ENCODE measurements at places on chromosomes 2 and 18.

GRCh38 chr2:99698896-99699295, 209.1 kb upstream of the REV1 start:
- no peak for DNase-seq

GRCh38 chr18:966759-967576, 62.3 kb downstream of the ADCYAP1 start:
- no peak for DNase-seq

DNA sequence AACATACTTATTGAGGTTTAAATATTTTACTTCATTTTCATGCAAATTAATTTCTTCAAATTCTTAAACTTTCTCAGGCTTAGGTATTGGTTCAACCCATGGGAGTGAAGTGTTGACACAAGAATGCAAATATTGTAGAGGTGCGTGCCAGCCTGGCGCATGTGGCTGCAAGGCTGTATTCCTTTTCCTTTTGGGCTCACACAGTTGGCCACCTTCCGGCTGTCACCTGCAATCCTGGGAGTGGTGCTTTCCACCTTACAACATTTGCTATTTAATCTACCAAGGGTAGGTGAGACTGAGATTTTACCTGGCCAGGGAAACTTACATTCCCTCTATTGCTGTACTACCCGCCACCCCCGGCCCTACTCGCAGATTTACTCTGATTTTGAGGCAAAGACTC, 141.1 kb downstream of the DCC start:
- no peak for DNase-seq

GRCh38 chr2:233353769-233354499, at the start of gene DGKD:
Gene DGKD (plus strand): TSS chr2:233354494. CDS start chr2:233354519, 25 bp downstream.
- DNase-seq = peak; percentile 80

DNA sequence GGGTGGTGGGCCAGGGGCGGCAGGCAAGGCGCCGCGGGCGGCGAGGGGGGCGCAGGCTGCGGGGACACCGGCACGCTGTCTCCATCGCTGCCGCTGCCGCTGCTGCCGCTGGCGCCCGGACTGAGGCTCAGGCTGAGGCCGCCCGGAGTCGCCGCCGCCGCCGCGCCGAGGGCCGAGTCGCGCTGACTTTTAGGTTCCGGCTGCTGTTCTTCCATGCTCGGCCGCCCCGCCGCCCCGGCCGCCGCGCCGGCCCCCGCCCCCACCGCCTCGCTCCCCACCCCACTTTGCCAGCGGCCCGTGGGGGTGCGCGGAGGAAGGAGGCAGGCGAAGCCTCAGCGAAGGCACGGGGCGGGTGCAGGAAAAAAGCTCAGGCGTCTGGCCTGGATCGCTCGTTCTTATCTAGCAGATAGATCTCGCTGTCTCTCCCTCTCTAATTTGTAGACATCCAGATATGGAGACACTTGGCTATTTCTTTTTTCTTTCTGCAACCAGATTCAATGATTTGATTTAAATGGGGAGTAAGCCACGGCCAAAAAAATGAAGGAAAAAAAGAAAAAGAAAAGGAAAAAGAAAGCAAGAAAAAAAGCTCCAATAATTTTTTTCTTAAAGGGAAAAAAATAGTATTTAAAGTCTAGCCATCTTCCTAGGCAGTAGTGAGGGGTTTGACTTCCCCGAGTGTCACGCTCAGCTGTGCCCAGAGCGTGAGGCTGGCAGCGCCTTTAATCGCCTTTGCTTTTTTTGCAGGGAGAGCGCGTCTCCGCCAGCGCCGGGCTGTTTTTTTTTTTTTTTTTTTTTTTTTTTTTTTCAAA, at the start of gene EN1:
Gene EN1 (minus strand): TSS at position 696 of the 809 bp plus-strand sequence. CDS start 481 bp downstream, at position 215.
- DNase-seq = no peak

GRCh38 chr18:30639361-30639760, 403.2 kb downstream of the DSC3 start:
- no peak for DNase-seq

- DNase-seq = no peak
Observed at GRCh38 chr2:189350540-189351209, 90.6 kb upstream of the WDR75 start.

DNA sequence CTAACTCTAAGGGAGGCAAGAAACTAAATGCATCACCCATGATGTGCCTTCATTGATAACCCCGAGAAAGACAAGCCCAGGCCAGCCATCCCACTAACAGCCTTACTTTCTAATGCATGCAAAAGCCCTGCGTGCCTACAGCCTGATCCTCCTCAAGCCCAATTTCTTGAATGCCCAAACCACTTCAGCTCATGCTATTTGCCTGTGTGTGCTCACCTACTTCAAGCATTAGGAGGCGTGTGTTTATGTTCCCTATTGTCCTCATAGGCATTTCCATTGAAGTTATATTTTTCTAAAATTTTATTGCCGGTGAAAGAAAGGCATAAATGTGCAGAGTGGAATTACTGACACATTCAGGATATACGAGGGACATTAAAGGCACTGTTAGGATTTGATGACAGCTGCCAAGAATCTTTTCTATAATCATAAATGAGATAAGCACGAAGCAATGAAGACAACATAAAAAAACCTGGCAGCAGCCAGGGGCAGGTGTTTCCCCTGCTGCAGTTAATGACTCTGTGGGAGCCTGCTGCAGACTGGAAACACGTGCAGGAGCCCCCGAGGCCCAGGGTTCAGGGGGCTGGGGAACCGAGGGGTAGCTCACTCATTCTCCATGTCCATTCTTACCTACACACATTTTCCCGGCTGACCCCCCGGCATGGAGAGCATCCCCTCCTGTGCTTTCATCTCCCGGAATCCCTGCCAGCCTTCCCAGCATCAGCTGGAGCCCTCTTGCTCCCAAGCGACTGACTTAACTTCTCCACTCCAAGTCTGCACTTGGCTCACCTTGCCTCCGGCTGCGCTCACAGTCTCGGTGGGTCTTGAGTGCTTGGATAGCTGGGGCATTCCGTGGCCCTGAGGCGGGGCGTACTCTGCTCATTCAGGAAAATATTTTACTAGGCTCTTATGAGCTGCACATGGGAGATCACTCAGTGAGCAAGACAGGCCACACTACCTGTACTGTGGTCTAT, 292.3 kb upstream of the SIX2 start:
- DNase-seq = no peak

DNA sequence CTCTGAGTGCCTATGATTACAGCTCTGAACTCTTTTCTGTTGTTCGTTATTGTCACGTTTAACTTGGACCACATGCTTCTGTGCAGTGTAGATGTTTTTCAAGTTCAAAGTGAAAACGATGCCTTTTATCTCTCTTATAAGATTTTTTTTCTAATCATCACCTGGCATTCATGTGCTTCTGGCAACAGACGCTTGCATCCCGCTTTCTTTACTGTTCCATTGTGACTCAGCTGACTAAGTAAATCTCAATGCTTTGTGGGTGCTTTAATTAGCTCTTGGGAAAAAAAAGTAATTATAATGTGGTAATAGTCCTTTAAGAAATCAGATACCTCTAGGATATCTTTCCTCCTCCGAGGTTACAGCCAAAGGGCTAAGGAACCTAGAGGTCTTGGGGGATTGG, 31.2 kb upstream of the RMP24 start:
- no peak for DNase-seq

- DNase-seq = no peak
Observed at GRCh38 chr2:10365412-10365811, 62.7 kb downstream of the HPCAL1 start.

GRCh38 chr2:192978395-192978794, 783.7 kb upstream of the TMEFF2 start:
- DNase-seq = no peak

DNA sequence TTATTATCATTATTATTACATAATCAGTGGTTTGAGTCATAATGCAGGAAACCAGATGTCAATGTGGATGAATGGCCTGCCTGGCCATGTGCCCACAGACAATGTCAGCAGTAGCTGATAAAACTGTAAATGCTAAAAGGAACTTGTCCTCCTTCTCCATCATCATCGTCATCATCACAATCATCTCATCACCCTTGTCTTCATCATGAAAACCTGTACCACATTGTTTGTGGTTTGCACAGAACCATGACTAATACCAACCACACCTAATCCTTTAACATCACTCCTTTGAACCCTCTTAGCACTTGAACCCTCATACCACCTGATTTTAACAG, 96.0 kb downstream of the HNMT start:
- DNase-seq = no peak
